ENCODE measurements at places on chromosomes 1 and 21.

GRCh38 chr1:31161571-31161970, 78.1 kb downstream of the NKAIN1 start:
- DNase-seq: no peak

- no peak for DNase-seq
Measured at GRCh38 chr1:42145389-42145716, 7.9 kb upstream of the GUCA2B start.

GRCh38 chr1:219757890-219758289, 145.0 kb upstream of the ZC3H11B start:
- DNase-seq: no peak

- no peak for DNase-seq
Measured at GRCh38 chr1:106876384-106876783, 180.1 kb upstream of the PRMT6 start.

GRCh38 chr21:41235201-41235600, 67.2 kb downstream of the BACE2 start:
- DNase-seq: no peak

DNA sequence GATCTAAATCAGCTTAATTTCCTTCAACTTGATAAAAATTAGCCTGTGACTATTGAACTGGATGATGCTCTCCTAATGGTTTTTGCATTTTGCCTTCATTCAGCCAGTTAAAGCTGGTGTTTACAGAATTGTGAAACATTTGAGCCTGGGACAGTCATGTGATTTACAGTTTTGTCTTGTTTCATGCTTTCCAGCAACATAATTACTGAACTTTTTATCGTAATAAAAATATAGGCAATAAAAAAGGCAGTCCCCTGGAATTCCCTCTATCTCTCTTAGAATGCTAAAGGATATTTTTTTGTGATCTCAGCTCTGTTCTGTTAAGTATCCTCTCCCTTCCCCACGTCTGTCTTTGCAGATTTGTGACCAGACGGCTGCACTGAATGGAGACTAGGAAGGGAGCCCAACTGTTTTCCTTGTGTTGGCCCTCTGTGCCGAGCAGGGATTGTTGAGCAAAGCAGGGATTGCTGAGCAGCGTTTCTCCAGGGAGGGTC, 70.3 kb upstream of the RGL1 start:
- peak; percentile 82 for DNase-seq

DNA sequence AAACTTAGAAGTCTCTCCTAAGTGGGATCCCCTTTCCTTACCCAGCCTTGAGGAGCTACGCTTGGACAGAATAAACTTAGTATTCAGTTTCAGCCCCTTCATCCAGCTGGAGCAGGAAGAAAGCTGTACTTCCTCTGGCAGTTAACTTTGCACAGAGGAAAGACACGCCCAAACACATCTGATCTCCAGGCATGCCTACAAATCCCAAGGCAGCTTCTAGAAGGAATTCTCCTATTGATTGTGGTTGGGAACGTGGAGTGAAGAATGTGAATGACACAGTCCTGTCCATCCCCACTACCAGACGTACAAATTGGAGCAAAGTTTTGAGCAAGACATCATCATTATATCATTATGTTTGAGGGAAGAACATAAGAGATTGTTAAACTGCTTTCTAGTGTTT, 6.6 kb upstream of the AK4 start:
- no peak for DNase-seq

DNA sequence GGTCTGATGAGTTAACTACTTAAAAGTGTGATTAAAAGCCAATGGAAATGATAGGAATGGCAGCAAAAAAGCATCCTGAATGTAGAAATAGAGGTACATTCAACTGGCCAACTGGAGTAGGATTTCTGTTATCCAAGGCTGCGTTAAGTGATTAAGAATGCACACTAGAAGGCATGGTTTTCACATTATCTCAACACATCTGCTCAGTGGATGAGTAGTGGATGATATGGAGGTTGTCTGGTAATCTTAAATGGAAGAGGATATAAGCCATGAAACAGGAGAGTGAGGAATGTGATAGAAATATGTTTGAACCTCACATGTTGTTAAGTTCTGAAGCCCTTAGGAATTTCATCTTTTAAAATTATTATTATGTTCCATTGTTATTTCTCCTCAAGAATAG, 839.9 kb downstream of the USP25 start:
- no peak for DNase-seq

DNA sequence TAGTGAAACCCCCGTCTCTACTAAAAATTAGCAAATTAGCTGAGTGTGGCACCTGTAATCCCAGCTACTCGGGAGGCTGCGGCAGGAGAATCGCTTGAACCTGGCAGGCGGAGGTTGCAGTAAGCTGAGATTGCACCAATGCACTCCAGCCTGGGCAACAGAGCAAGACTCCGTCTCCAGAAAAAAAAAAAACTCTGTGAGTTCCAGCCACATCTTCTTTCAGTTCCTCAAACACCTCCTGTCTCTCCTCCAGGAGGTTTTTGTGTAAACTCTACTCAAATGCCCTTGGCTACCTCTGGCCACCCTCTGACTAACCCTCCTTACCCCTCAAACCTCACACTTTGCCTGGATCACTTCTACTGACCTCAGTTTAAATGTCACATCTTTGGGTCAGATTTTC, 38.1 kb downstream of the RCSD1 start:
- DNase-seq: no peak
